ENCODE measurements at places on chromosomes 7 and 10.

DNA sequence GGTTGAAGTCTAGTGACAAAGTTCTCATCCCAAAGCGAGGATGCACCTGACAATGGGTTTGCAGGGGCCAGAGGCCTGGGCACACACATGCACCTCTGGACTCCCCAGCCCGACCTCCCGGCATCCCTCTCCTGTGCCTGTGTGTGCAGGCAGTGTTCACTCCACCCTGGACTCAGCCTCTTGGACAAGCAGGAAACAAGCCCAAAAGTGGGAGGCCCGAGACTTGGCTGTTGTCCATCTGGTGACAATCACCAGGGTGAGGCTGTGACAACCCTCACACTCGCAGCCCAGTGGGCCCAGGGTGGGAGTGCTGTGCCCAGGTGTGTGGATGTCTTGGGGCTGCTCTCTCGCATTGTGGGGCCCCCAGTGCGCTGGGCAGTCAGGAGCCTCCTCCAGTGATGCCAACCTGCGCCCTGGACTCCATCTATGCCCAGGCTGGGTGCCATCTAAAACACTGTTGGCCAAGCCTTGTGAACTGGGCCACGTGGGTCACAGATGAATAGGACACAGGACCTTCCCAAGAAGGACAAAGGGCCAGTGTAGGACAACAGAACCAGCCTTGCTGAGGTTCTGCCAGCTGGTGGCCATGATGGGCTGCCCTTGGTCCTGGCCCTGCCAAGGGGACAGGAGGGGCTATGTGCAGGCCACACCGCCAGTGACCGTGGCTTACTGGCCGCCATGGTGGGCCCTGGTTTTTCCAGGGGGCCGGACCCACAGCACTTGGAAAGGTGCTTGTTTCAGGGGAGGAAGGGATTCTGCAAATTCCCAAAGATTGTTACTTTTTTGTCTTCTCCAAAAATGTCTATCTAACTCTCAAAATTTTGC lies 144.3 kb downstream of the TCERG1L start:
- no peak for DNase-seq

DNA sequence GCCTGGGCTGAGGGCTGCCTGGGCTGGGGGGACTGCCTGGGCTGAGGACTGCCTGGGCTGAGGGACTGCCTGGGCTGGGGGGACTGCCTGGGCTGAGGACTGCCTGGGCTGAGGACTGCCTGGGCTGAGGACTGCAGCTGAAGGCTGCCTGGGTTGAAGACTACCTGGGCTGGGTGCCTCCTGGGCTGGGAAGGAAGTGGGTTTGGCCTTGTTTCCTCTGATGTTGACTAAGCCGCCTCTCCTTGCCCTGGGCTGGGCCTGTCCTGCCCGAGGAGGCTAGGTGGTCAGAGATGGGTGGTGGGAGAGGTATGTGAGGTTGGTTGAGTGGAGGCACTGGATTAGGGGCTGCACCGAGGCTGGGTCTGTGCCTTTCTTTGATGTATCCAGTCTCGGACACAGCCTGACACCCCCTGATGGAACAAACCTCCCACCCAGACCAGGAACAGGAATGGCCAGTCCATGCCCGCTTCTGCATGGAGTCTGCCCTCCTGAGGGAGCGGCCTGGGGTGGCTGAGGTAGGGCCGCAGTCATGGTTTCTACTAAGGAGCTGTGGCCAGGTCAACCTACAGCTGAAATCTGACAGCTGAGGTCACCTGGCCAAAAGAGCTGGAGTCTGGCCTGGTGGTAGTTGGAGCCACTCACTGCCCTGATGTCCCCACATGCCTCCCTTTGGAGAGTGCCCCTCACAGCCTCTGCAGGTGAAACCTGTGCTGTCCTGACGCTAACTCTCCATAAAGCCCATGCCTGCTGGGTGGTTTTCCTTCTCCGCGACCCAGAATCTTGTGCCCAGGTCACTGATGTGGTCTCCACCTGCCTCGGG lies 22.3 kb downstream of the SCART1 start:
- peak; percentile 31 for DNase-seq

GRCh38 chr7:38066391-38066790 lies 111.7 kb upstream of the STARD3NL start:
- DNase-seq = no peak

GRCh38 chr10:34181553-34182300 lies 633.4 kb downstream of the PARD3 start:
- no peak for DNase-seq

DNA sequence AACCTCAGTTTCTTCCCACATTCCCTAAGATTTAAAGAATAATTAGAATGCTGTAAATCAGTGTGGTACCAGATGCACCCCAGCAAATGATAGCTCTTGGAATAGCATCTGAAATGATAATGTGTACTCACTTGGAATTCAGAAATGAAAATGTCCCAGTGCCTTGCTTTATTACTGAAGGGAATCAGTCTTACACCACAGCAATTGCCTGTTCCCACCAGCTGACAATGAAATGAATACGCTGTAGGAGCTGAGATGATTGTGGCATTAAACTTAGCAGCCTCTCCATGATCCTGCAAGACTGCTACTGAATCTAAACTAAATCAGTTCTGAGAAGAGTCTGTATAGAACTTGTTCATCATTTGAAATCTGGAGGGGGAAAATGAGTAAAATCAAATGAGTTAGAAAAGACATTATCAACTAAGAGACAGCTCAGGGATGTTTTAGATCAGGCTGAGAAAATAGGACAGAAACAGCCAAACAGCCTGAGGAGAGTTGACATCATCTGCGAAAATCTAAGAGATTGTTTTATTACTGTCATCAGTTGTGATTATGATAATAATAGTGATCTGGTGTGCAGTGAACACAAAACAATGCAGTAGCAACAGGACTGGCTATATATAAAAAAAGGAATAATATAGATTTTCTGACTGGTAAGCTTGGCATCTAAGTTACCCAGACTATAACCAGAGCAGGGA lies 108.6 kb upstream of the SLC13A1 start:
- DNase-seq = no peak

- DNase-seq = no peak
These were observed 24.2 kb downstream of the ARL5B start for GRCh38 chr10:18683427-18683826.

GRCh38 chr10:42428534-42428933 lies 209.8 kb downstream of the ZNF33B start:
- no peak for DNase-seq

DNA sequence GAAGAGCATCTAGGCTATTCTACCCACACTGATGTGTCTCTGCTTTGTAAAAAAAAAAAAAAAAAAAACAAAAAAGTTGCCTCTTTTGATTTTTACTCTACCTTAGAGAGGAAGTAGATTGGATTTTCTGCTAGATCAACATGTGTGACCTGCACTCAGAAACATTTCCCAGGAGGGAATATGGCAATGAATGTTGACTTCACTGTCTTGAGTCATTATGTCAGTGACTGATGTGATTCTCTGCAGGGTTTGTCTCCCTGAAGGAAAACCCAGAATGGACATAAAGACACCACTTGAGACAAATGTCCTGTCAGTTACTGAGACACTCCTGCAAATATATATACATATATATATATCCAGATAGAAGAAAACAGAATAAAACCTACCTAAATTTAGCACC lies 370.3 kb downstream of the BMPER start:
- DNase-seq = no peak

- DNase-seq = no peak
These were observed 131.4 kb downstream of the PLXDC2 start for GRCh38 chr10:19947656-19948055.

DNA sequence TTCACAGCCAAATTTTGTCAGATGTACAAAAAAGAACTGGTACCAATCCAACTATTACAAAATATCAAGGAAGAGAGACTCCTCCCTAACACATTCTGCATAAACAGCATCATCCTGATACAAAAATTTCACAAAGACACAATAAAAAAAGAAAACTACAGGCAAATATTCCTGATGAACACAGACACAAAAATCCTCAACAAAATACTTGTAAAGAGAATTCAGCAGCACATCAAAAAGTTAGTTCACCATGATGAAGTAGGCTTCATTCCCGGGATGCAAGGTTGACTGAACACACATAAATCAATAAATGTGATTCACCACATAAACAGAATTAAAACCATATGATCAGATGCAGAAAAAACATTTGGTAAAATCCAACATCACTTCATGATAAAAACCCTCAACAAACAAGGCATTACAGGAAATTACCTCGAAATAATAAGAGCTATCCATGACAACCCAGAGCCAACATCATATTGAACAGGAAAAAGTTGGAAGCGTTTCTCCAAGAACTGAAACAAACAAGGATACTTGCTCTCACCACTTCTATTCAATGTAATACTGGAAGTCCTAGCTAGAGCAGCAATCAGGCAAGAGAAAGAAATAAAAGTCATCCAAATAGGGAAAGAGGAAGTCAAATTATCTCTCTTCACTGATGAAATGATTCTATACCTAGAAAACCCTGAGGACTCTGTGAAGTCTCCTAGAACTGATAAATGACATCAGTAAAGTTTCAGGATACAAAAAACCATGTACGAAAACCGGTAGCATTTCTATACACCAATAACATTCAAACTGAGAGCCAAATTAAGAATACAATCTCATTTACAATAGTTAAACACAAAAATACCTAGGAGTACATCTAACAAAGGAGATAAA lies 223.1 kb downstream of the REEP3 start:
- DNase-seq = no peak

GRCh38 chr7:29652556-29652955 lies 88.9 kb downstream of the PRR15 start:
- no peak for DNase-seq

- peak; percentile 14 for DNase-seq
These were observed 1156.3 kb downstream of the SORCS3 start for GRCh38 chr10:105797234-105797890.

DNA sequence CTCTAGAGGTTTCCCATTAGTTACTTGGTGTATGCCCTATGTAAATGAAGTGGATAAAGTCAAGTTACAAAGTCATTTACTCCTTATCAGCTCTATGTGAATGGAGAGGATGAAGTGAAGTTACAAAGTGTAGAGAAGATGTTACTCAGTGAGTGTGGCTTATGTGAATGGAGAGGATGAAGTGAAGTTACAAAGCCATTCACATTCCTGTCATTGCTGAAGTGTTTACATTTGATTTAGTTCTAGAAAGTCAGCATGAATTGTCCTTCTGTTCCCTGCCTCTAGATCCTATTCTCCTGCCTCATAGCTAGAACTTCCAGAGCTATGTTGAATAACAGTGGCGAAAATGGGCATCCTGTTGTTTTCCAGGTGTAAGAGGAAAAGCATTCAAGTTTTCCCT lies 880.1 kb downstream of the DNAJB9 start:
- DNase-seq = no peak

DNA sequence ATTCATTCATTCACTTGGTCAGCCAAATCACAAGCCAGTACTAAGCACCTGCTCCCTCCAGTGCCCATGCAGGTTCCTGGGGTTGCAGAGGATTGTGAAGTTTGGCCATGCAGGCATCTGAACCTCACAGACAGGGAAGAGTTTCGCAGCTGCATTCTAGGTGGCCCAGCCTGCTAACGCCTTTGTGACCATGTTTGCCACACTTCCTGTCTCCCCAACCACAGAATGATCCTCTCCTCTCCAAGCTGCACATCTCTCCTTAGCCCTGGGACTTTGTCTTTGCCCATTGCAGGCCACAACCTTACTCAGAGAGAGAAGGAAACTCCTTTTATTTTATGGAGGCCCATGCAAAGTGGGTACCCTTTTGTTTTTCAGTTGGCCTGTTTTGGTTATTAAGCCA lies 31.8 kb downstream of the EPDR1 start:
- DNase-seq = no peak
